ENCODE measurements at places on chromosomes 4 and X.

GRCh38 chr4:7294176-7294756, 101.9 kb downstream of the SORCS2 start:
- DNase-seq: no peak

GRCh38 chr4:163164591-163164990, 2.1 kb downstream of the NAF1 start:
- no peak for DNase-seq

DNA sequence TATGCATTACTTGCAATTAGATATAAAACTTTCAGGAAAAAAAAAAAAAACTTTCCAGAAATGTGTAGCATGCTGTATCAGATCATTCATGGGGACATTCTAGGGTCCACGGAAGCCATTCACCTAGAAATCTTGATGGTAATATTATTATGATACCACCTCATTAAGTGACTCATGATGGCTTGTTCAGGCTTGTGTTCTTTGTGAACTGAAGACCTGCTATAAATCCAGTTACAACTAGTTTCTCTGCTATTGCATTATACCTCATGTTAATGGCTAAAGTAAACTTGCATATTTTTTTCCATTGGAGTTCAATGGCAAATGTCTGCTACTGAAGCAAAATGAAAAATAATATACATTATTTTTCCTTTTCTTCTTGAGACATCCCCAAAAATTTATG, 35.3 kb upstream of the PTPN13 start:
- DNase-seq: no peak

- DNase-seq: no peak
These were observed 223.4 kb upstream of the PRPS2 start for GRCh38 chrX:12567857-12568256.

GRCh38 chrX:2488621-2489285, 12.0 kb downstream of the DHRSX start:
- no peak for DNase-seq

GRCh38 chr4:163866728-163867315, 372.3 kb downstream of the TMA16 start:
- no peak for DNase-seq

DNA sequence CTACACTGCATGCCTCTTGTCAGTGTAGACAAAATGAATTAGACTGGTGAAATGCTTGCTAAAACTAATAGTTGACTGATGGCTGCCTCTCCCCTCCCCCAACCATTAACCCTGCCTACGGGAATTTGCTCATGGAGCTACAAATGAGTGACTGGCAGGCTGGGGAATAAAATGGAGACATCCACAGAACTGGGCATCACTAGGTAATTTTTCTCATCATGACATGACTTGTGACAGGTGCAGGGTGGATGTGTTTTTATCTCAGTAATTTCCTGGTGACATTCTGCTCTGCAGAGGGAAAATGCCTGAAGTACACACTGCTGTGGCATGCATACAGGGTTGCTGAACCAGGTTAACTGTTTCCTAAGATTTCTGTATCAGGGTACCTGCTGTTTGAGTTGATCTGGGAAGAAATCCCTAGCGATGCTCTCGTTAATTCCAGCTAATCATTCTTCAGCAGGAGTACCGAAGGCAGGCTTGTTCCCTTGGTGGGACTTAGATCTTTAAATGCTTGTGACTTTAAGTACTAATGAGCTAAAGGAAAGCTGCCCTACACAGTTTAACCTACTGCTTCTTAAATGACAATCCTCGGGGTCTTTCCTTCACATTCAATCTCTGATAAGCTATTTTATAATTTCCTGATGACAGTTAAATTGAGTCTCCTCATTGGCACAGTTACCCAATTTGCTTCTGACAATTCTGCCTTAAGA, 376.3 kb upstream of the LCORL start:
- no peak for DNase-seq

DNA sequence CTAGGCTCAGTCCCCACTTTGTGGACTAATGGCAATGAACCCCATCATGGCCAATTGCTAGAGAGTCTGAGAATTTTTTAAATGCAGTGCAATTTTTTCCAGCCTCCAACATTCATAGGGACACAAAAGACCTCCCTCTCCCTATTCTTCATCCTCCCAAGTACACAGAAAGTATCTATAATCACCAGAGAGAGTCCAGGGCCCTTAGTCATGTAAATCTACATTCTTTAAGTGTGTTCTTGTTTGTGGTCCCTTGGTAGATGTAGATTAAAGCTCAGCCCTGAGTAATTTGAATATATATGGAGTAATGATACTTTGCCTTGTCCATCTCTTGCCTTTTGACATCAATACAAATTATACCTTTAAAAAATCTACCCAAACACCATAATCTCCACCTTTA, 51.3 kb upstream of the ATXN3L start:
- DNase-seq: no peak

DNA sequence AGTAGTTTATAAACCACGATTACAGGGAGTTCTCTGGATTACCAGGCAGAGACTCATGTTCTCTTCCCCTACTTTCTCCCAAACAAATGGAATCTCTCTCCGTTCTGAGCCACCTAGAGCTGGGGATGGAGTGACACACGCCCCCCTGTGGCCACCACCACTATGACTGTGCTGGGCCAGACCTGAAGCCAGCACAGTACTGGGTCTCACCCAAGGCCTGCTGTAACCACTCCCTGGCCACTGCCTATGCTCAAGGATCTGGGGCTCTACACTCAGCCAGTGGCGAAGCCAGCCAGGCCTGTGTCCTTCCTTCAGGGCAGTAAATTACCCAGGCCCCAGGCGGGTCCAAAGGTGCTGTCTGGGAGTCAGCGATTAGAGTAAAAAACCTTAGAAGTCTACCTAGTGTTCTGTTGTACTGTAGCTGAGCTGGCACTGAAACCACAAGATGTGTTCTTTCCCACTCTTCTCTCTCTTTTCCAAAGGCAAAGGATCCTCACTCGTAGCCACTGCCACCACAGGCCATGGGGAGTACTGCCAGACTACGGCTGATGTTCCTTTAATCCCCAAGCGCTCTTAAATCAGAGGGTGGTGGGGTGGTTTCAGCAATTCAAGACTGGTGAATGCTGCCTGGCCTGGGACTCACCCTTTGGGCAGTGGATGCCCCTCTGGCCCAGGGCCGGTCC, 412.2 kb upstream of the ARX start:
- no peak for DNase-seq

Data from activated CD4-positive, alpha-beta memory T cell treated with anti-CD3 and anti-CD28 coated beads for 36 hours (primary cell).